ENCODE measurements at places on chromosomes 1 and 21.
A peak's percentile ranks its signal among the peaks of the same experiment; 100 is the strongest.

DNA sequence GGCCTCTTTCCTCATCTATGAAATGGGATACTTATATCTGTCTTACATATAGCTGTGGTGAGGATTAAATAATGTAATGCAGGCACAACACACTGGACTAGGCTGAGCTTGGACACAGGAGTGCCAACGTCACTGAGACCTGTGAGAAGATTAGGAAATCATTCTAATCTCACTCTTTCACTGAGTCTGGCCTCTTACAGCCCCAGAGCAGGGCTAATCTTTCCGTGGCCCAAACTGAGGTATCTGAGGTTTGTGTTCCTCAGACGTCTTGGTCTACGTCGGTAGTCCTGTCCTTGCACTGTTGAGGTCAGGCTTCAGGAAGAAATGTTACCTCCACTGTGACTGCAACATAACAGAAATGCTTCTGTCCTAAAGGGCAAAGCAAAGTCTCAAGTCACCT is 22.6 kb upstream of the A3GALT2 start:
- DNase-seq = no peak

GRCh38 chr1:58000116-58000515 is 546.4 kb downstream of the OMA1 start:
- DNase-seq = no peak

DNA sequence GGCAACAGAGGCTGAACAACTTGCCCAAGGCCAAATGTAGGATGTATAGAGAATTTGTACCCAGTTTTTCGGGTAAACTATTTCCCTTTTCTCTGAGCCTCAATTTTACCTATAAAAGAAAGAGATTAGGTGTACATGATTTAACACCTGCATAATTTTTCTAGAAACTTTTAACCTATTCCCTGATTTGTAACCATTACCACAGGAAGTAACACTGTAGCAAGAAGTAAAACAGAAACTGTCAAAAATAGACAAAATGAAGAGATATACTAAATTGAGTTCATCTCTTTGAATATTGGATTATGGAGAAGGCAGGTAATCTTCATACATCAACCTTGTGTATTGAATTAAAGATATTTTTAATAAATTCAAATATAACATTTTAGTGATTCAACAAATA is 136.2 kb downstream of the ZC3H11B start:
- DNase-seq = no peak

- no peak for DNase-seq
Observed at GRCh38 chr21:43307677-43308070, 119.3 kb downstream of the SIK1 start.

DNA sequence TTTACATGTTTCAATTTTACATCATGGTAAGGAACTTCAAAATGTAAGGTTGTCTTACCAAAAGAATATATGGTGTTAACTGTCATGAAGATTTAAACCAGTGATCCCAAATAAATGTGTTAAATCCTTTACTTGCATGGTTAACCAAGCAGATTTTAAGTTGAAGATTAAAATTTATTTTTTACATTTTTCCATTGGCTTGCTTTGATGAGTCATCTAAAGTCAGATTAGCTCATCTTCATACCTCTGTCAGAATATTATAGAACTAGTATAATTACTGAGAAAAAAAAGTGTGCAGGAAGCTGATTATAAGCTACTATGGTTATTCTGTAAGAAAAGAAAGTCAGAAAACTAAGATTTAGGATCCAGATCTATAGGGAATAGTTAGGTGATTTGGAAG is 95.3 kb upstream of the DPH5 start:
- no peak for DNase-seq

DNA sequence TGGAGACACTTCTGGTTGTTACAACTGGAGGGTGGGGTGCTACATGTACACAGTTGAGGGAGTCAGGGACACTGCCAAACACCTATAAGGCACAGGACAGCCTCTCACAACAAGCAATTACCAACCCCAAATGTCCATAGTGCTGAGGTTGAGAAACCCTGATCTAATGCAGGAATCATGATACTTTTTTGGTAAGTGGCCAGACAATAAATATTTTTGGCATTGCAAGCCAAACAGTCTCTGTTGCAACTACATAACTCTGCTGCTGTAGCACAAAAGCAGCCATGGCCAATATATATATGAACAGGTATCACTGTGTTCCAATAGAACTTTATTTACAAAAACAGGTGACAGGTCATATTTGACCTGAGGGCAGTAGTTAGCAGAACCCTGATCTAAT is 177.5 kb downstream of the ASTN1 start:
- no peak for DNase-seq

- no peak for DNase-seq
Observed at GRCh38 chr1:4975856-4976255, 321.4 kb downstream of the AJAP1 start.

DNA sequence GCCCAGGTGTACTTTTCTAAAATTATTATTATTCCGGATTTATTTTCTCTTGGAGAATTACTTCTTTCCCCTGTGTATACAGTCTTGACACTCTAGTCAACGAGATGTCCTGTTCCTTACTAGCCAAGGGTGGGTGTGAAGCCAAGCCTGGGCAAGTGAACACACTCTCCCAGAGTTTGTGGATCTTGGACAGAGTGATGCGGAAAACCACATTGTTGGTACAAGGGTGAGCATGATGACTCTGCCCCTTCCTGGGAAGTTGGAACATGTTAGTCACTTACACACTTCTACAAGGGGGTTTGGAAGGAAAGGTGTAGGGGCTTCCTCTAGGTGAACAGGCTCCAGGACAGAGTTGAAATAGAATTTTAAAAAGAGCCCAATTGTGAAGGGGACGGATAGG is 20.0 kb upstream of the RD3 start:
- no peak for DNase-seq

DNA sequence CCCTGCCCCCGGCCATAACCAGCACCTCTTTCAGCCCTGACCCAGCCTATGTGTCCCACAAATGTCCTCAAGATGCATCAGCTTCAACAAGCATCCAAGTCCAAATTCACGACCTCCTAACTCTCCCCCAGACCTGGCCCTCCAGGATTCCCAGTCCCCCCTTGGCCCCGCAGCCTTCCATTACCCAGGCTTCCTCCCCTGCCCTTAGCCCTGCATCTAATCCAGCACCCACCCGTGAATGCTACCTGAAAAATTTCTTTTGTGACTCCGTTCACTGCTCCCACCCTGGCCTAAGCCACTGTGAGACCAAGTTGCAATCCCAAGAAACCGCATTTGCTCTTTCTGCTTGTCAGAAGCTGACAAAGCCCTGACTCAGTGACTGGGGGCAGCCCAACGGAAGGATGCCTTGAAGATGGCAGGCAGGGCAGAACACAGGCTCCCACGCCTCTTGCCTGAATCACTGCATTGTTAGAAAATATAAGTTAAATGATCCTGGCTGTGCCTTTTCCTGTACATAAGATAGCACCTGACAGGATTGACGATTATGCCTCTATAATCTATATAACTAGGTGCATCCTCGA is 939 bp upstream of the MFAP2 start:
- DNase-seq = no peak

GRCh38 chr1:233356705-233356987 is 29.1 kb downstream of the MAP3K21 start:
- DNase-seq = no peak

- peak; percentile 39 for DNase-seq
Observed at GRCh38 chr1:224644553-224645154, 28.5 kb downstream of the CNIH3 start.

GRCh38 chr1:40384413-40384762 is 10.9 kb downstream of the SMAP2 start:
- DNase-seq = no peak

DNA sequence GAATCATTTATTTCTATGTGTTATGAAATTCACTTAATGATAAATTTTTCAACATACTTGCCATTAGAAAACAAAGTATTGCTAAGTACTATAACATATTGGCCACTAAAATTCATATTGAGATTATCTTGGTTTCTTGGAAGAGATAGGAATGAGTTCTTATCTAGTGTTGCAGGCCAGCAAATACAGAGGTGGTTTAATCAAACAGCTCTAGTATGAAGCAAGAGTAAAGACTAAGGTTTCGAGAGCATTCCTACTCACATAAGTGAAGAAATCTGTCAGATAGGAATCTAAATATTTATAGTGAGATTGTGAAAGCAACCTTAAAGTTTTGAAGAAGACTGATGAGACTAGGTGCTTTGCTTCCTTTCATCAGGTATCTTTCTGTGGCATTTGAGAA is 37.9 kb upstream of the FOXE3 start:
- no peak for DNase-seq

- no peak for DNase-seq
Observed at GRCh38 chr1:7228252-7228961, 443.2 kb downstream of the CAMTA1 start.

DNA sequence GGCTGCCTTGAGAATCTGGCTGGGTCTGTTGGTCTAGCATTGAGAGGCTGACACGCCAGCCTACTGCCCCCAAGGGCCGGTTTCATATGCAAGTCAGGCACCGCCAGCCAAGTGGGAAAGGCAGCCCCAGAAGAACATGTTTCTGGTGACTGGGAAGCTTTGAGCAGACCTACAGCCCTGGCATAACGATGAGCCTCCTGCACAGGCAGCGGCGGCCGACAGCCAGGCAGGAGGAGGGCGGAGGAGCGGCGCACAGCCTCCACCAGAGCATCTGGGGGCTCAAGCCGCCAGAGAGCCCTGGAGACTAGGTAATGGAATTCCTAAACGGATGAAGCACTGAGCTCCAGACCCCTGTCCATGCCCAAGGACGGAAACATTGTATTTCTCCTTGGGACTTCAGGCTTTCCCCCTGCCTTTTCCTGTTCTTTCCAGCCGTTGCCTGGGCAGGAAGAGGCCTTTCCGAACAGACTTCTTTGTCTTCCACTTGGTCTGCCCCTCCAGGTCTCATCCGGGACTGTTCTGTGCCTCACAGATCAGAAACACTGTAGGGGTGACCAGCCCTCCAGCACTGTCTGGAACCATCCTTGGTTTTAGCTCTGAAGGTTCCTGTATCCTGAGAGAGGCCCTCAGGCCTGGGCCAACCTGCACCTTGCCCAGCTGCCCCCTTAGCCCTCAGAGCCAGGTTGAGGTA is 59.5 kb downstream of the IRF2BP2 start:
- DNase-seq = no peak

DNA sequence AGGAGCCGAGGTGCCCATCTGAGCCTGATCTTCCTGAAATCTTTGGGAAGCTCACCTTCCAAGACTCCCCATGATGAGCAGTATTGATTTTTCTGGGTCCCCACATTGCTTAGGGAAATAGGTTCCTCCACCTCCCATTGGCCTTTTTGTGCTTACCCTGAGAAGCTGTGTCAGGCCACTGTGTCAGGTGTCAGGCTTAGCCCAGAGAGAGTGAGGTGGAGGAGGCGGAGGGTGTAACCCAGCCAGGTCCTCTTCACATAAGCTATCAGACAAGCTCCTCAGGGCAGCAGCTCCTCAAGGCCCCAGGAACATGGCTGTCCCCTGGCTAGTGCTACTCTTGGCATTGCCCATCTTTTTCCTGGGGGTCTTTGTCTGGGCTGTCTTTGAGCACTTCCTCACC is 352 bp downstream of the AADACL4 start:
- no peak for DNase-seq

GRCh38 chr1:9735800-9736199 is 84.3 kb downstream of the PIK3CD start:
- DNase-seq = no peak

DNA sequence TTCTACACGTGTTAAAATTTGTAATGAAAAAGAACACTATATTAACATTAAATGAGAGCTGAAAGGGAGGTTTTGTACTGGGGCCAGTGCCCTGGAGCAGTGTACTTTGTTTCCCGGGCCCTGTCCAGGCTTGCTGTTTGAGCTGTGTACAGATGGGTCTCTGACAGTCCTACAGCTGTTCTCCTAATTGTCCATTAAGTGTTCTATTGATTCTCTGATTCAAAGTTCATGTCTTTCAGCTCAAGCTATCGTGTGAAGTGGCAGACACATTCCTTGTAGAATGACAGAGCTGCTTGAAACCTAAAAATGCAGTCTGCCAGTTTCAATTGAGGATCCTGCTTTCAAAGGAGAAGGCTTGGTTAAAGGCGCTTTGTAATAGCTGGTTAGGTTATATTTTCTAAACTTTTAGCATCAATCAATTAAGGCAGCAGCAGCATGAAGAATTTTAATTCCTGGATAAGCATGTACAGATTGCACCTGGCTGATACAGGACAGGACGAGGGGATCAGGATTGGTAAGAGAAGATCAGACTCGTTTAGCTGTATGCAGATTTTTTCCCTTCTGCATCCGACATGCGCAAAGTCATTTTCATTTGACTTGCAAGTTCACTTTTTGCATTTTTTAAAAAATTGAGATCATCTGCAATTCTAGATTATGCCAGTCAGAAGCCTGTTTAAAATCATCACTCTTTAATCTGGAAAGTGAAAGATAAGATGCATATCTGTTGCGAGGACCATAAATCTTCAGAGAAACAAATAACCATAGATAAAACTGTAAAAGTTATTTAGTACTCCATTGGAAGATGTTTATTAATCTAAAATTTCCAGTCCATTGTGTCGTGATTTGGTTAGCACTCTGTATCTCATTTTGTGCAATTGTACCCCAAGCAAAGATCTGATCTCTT is 98.5 kb downstream of the ATG4C start:
- DNase-seq = peak; percentile 85

DNA sequence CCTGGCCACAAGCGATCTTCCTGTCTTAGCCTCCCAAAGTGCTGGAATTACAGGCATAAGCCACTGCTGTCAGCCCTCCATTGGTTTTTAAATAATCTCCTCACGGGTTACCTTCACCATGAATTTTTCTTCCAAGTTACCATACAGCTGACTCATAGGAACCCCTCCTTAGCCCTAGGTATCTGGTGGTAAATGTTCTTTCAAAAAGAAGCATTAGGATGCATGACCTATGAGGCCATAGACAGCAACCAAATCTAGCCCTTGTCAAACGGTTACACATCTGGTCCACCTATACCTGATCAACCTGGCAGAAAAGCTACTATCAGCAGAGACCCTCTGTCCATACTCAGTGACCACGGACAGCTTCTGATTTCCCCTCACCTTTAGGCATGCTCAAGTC is 12.7 kb upstream of the DEGS1 start:
- no peak for DNase-seq

DNA sequence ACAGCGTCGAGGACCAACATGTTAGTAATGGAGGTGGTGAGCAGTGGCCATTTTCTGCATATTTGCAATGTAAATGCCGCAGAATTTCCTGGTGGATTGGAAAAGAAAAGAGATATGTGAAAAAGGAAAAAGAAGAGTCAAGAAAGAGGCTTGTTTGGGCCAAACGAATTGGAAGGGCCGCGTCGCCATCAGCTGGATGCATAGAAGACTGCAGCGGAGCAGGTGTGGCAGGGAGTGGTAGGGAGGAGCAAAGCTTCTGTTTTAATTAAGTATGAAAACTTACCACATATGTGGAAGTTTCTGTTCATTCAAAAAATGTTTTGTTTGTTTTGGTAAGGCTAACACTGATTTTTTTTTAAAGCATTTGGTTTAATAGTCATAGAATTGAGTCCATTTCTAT is 690.7 kb downstream of the NCAM2 start:
- DNase-seq = no peak
